ENCODE measurements at places on chromosomes 6 and 20.

GRCh38 chr6:127225497-127225896 is 41.2 kb upstream of the RNF146 start:
- no peak for DNase-seq

GRCh38 chr6:18343741-18344140 is 43.4 kb upstream of the RNF144B start:
- no peak for DNase-seq

DNA sequence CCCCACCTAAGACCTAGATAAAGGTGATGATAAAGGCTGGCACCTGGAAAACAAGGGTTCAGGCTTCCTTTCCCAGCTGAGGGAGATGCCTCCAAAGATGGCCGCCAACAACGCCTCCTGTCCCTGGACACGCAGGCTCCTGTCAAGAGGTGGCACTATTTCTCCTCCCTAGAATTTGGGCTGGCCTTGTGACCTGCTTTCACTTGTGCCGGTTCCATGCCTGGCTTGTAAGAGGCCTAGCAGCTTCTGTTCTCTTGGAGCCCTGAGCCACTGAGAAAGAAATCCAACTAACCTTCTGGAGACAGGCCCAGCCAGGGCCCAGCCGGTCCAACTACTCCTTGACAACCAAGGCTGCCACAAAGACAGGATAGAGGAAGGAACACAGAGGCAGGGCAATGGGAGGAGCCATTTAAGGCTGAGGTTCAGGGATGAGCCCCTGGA is 60.2 kb upstream of the RALY start:
- DNase-seq = no peak

- no peak for DNase-seq
Measured at GRCh38 chr6:65786815-65787214, 79.8 kb upstream of the EYS start.

DNA sequence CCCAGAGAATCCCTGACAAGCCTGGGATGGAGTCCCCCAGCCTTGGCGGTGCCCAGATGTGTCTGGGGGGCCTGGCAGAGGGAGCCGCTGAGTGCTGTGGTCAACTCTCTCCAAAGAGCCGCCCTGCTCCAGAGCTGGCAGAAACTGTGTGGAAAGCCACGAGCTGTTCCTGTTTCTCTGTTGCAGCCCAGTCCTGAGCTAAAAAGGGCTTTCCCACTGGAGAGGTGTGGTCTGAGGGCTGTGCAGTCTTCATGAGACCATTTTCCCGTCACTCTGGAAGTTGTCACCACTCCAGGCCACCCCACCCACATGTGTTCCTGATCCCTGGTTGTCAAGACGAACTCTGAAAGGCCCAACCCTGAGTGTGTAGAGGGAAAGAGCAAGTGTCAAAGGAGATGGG is 99.7 kb upstream of the KCNK16 start:
- DNase-seq = no peak

DNA sequence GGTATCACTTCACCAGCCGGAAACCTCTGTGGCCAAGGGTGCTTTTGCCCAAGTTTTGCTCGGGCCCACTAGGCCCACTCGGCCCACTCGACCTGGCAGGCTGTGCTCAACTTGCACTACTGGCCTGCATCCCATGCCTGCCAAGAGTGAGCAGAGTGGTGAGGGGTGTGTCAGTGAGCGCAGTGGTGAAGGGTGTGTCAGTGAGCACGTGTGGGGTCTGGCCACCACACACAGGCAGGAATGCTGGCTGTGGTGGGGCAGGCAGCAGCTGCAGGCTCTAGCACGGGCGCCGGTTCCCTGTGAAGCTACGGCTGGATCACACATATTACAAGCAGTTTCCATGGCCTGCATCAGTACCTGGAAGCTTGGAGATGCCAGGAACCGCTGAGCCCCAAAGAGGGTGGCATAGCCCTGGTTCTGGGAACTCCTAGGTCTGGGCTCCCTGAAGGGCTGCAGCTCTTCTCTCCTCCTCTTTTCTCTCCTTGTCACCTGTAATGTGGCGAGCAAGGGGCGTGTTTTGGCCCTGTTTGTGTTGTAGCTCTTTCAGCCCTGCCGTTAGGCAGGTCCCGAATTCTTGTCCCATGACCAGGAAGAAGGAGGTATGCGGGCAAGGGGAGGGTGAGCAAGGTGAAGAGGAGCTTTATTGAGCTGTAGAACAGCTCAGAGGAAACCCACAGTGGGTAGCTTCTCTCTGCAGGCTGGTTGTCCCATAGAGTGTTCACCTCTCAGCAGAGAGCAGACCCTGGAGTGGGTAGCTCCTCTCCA is 51.0 kb upstream of the CLDN20 start:
- DNase-seq = no peak

DNA sequence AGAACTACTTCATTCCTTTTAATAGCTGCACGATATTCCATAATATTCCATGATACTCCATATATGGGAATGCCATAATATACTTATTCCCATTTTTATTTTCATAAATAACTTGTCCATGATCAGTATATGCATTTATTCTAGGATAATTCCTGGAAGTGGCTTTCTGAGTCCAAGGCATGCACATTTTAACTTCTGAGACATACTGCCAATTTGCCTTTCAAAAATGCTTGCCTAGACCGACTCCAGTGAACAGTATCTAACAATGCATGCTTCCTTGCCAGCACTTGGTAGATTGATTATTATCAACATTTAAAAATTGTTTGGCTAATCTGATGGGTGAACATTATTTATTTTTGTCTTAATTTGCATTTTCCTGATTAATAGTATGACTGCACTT is 54.0 kb downstream of the SPTLC3 start:
- no peak for DNase-seq

DNA sequence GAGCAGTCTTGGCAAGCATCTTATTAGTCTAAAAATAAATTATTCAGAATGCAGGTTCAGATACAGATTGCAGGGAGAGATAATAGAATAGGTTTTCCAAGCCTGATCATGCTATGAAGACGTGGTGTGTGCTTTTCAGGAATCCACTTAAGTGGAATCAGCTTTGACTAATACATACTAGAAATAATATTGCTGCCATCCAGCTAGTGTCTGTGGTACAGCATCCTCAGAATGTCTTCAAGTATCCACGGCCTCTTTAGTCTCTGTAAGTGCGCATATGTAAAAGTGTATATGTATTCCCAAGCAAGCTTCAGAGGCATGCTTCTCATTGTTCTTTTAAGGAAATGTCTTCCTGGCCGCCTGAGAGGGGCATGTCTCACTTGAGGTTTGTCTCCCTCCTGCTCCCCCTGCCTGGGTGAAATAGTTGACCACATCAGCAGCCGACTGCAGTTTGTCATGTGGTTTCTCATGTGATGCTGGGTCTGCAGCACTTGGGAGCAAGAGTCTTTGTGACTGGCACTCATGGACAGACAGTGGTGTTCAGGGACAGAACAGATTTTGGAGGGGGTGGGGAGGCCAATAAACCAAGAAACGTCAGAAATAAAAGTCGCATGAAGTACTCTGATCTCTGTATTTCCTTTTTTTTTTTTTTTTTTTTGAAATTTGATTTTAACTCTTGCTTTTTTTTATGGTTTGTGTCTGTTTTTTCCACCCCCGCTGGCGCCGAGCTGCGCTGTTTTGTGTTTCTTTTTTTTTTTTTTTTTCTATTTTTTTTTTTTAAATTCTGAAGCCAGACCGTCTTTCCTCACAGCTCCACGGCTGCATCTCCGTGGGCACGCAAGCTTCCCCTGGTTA is 150.8 kb downstream of the PRL start:
- DNase-seq = no peak

- DNase-seq = no peak
Measured at GRCh38 chr6:157143171-157143889, 180.0 kb downstream of the TMEM242 start.

DNA sequence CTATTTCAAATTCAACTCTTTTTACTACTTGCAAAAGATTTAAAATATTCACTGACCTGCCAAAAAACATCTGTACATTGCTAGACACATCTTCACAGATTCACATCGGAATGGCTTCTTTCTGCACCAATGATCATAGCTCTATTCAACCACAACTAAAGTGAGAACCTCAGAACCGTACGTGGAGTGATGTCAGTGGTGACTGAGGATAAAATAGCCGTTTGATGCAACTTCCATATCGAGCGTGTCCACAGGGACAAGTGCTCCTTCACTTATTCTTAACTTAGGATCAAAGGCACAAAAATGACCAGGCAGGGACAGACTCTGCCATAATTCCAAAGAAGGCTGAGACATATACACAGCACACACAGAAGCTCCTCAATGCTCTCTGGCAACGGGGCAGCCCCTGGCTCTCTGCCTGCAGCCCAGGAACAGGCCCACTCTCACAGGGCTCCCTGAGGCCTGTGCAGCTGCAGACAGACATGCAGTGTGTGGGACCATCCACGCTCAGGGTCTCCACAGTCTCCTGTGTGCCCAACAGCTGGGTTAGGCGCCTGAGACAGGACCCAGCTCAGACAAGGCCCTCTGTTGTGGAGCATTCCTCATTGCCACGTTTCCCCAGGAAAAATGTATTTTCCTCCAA is 22.8 kb downstream of the FYN start:
- DNase-seq = no peak

DNA sequence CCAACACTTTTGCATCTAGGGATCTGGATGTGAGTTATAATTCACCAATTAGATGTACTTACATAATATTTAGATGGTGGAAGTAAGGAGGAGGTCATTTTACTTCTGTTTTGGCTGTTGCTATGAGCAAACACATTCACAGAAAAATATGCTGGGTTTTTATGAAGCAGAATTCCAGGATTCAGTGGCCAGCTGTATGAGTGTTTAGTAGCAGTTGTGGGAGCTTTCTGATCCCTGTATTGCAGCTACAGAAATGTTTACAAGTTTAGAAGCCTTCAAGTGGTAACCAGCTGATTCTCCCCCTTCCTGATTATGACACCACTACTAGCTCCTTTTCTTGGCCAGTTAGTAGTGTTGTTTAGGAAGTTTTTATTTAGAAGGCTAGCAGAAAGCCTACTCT is 177.0 kb downstream of the TENT5A start:
- DNase-seq = no peak

DNA sequence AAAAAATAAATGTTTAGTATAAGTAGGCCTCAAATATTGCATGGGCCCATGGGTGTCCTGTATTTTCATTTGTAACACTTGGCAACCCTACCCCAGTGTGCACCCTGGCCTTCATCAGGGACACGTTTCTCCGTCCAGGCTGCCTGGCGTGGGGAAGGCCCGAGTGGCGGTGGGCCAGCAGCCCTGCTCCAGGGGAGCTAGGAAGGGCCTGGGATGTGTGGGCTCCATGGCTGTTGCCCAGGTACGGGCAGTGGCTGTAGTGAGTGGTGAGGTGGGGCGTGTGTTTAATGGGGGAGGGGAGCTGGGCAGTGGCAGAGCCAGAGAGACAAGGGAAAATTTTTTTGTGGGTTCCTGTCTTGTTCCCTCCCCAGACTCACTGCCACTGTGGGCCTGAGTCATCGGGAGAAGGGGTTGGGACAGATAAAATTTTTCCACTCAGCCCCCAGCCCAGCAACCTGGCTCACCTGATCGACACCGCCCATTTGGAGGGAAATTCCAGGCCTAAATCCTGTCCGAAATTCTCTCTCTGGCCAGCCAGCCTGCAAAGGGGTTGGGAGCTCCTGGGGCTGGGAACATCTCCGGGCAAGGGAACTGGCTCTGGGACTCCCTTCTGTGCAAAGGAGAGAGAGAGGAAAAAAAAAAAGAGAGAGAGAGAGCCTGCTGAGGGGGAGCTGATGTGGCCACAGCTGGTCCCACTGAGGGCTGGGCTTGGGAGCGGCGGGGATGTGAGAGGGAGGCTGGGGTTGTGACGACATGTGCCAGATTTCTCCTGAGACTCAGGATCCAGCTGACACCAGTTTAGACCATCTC is 32.5 kb upstream of the VEGFA start:
- DNase-seq = no peak
